ENCODE measurements at places on chromosomes 4 and X. TPM values are rescaled to one million over a fixed set of nuclear protein-coding genes. Genes with fewer than 3 reads are reported as not detected.
A peak's percentile ranks its signal among the peaks of the same experiment; 100 is the strongest.

DNA sequence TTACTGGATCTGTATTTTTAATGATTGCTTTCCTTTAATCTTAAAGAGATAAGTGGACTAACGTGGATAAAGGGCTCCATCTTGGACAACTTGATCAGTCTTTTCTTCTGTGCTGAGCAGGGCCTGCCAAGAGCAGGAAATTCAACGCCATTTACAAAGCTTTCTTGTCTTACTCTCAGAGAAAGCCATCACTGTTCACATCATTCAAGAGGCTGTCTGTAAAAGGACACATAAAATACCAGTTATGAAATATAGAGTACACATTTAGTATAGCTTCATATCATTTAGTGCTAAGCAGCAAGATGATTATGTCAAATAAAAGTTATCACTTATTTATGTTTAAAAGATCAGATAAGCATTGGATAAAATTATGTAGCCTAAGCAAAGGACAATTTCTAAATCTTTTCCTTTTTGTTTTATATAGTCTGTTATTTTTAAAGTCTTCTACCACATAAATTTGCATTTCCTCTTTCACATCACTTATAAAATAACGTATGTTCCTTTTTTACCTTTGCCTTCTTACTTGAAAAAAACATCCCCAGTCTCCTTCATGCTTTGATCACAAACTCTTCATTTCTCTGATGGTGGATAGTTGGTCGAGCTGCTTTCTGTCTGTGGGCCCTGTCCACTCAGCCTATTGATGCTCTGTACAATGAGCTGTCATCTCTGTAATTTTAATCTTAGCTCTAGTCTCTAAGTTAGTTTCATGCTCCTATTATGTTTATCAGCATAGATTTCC is 2.1 kb upstream of the CCNG2 start:
- no peak for DNase-seq
- H3K4me3 ChIP-seq, result peak overlapping the region; percentile 5
- H3K4me1 ChIP-seq, result peaks cover 21% of the 10 kb centered on the region
- H3K27ac ChIP-seq, result no peak overlapping the region

GRCh38 chr4:185805262-185805802 is 6.7 kb downstream of the SORBS2 start:
- no peak for DNase-seq
- H3K27ac ChIP-seq, result no peak overlapping the region
- H3K4me1 ChIP-seq, result no peaks in the 10 kb centered on the region
- no peaks in the 10 kb centered on the region for H3K36me3 ChIP-seq
- H3K4me3 ChIP-seq, result no peak overlapping the region
- H3K27me3 ChIP-seq, result no peaks in the 10 kb centered on the region

- no peak overlapping the region for H3K4me3 ChIP-seq
- peak; percentile 41 for DNase-seq
- H3K27me3 ChIP-seq, result no peaks in the 10 kb centered on the region
- peaks cover 12% of the 10 kb centered on the region for H3K36me3 ChIP-seq
These were observed 60.4 kb downstream of the CCNI start for GRCh38 chr4:77015390-77015789.

- H3K36me3 ChIP-seq, result peaks cover 32% of the 10 kb centered on the region
- peak overlapping the region; percentile 99 for H3K27ac ChIP-seq
- peak; percentile 12 for DNase-seq
- peak overlapping the region; percentile 96 for H3K4me3 ChIP-seq
- H3K27me3 ChIP-seq, result no peaks in the 10 kb centered on the region
These were observed 504 bp upstream of the RBM3 start for GRCh38 chrX:48573690-48574269.

DNA sequence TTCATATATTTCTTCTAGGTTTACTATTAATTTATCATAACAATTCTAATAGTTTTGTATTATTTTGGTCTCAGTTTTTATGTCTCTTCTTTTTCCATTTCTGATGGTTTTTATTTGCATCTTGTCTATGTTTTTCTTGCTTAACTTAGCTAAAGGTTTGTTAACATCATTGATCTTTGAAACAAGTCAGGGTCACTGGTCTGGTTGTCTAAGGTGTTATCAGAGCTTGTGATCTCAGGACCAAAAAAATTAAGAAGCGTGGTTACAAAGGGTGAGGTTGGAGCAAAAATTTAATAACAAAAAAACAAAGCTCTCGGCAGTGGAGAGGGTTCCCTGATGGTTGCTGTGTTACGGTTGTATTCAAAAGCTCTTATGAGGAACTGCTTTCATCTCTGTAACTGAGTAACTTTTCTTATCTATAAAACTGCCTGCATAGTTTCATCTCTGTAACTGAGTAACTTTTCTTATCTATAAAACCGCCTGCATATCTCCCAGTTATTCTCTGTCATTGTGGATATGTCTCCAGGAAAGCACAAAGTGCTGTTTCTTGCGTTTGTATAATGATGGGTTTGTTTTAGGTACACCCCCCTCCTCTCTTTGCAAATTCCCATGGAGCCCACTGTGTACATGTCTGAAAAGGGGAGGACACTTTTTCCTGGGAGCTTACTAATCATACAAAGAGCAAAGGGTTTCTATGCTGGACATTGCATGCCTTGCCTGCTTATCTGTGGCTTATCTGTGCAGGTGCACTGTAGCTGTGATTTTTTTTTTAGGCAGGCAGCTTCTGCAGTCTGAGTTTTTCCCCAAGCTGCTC is 62.4 kb upstream of the UGT2B15 start:
- H3K4me3 ChIP-seq, result no peak overlapping the region
- no peak overlapping the region for H3K27ac ChIP-seq
- peaks cover 4% of the 10 kb centered on the region for H3K27me3 ChIP-seq
- H3K4me1 ChIP-seq, result no peaks in the 10 kb centered on the region

GRCh38 chr4:134862116-134862515 is 660.5 kb upstream of the PABPC4L start:
- H3K4me1 ChIP-seq, result no peaks in the 10 kb centered on the region
- no peaks in the 10 kb centered on the region for H3K27me3 ChIP-seq
- no peak overlapping the region for H3K27ac ChIP-seq
- no peak for DNase-seq

DCAF4L1 gene
- total RNA-seq, result 0.12 TPM

NHS gene
- total RNA-seq, result 8.9 TPM

SPARCL1 gene
- not detected for total RNA-seq

STAG2 gene
- total RNA-seq, result 84.5 TPM
